Hematopoietic multipotent progenitor cell treated with erythropoietin and hydrocortisone succinate and interleukin-3 and kit ligand, for 4 days (in vitro differentiated cells): ENCODE measurements at places on chromosomes 3 and 15.
A peak's percentile ranks its signal among the peaks of the same experiment; 100 is the strongest.

DNA sequence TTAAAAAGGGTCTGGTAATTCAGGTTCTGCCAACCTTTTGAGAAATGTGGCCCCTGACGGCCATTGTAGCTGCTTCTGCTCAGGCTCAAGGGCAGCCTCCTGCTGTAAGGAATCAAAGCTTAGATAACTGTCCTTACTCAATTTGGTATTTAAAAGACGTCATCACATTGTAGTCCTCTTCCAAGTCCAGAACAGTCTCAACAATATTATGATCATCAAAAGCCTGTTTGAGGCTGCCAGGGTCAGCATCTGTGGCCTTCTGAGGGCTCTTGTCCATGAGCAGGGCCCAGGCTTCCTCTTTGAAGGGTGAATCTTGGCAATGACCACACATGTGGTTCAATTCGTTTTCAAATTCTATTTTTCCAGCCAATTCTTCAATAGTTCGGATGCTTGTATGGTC is 6.0 kb downstream of the C3orf62 start:
- DNase-seq: no peak

DNA sequence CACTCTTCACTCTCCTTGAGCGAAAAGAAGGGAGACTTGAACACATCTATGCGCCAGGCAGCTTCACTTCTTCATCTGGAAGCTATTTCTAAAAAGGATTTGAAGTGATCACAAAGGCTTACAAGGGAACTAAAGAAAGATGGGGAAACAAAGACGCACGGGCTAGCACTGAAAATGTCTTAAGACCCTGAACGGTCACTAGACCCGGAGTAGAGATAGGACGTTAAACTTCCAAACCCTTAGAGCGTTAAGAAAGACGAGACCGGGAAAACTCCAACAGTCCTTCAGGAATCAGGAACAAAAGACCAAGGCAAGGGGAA is 47.5 kb upstream of the EPHB3 start:
- DNase-seq: no peak

GRCh38 chr3:184596233-184596632 is 34.6 kb downstream of the EPHB3 start:
- no peak for DNase-seq

DNA sequence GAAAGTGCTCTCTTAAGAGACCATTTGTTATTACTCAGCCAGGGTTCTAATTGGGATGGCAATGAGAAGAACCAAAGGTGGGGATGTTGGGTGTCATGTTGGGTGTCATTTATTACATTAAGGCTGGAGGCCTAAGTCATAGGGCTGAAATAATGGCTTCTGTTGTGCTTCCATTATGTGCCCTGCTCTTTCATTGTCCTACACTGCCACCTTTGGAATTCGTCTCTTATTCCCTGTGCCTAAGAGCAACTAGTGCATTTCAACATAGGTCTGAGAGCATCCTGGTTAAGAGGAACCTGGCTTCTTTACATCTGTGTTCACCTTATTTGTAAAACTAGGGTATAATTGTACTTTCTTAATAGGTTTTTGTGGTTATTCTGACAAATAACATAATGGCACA is 32.2 kb downstream of the RIOX2 start:
- peak; percentile 43 for DNase-seq

GRCh38 chr15:89623165-89623564 is 32.1 kb downstream of the KIF7 start:
- no peak for DNase-seq
